NCI-H2081 treated with DMSO at 0.1 percent for 48 hours (cell line): ENCODE measurements at places on chromosomes 4 and X.

- DNase-seq, result no peak
Observed at GRCh38 chrX:43373032-43373431, 283.1 kb upstream of the MAOA start.

DNA sequence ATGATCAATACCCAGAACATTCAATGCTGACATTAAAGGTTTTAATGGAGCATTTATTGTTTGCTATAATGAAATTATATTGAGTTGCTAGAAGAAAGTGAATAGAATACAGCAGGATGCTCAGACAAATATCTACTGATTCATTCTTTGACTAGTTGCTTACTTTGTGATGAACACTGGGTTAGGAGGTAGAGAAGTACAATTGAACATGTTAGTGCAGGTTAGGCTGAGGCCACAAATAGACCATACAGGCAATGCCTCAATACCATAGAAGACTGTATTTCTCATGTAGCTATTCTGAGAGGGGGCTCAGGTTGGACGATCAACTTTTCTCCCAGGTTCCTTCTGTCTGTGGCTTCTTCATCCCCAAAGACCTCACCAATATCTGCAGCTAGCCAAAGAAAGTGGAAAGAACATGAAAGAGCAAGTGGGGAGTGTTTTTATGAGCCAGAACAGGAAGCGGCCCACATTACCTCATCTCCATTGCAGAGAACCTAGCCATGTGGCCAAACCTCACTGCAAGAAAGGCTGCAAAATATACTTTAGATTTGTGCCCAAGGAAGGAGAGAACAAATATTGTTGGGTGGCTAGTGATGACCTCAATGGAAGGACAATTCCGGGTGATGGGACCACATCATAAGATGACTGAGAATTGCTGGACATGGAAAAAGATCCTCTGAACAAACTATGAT lies 180.3 kb upstream of the GATB start:
- no peak for DNase-seq

DNA sequence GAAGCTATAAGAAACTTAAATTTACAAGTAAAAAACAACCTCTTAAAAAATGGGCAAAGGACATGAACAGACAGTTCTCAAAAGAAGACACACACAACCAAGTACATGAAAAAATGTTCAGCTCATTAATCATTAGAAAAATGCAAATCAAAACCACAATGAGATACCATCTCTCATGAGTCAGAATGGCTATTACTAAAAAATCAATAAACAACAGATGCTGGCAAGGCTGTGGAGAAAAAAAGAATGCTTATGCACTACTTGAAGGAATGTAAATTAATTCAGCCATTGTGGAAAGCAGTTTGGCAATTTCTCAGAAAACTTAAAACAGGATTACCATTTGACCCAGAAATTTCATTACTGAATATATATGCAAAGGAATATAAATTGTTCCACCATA lies 666.3 kb upstream of the GRIA3 start:
- DNase-seq, result no peak

DNA sequence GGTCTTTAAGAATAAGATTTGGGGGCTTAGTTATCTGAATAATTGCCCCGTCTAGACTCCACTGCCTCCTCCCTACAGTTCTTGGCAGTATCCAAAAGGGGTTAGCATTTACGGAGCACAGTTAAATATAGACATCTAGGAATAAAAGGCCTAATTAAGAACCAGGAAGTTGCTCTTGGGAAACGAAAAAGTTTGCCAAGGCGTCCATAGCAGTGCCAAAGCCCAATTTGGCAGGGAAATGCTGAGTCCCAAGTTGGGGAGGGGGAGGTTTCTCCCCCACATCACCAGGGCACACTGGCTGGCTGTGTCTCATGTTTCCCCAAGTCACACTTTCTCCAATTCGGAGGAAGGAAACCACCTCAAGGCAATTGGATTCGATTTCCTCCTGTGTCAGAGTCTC lies 338.7 kb downstream of the FBXW7 start:
- DNase-seq, result no peak

- DNase-seq, result no peak
Observed at GRCh38 chr4:183059797-183060196, 39.3 kb upstream of the WWC2 start.

DNA sequence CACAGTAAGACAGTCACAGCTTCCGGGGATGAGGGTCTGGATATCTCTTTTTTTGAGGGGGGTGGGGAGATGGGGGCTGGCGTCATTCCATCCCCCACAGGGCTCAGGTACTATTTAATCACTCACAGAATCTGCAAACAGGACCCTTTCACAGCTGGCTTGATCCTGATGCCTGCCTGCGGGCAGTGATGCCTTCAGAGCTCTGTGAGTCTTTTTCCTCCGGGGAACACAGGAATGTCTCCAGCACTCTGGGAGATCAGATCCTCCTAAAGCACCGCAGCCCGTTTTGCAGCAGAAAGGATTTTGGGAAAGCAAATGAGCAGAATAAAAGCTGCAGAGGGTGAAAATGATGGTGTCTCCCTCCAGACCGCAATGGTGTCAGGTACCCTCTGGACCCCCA lies 13.2 kb upstream of the SHOX start:
- DNase-seq, result no peak

DNA sequence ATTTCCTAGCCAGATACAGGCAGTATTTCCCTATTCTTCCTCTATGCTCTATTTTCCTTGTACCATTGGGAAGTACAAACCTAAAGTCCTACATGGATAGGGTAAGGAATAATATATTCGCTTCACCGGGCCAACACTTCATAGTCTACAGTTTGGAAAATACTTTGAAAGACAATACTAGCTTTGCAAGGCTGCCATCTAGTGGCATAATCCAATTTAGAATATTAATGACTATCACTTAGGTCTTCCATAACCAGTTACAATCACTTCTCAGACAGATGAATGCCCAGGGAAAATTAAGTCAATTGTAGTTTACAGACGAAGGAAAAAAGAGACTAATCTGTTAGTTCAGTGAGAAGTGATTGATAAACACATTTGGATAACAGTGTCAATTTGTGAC lies 141.0 kb upstream of the FAM47C start:
- peak; percentile 15 for DNase-seq

- no peak for DNase-seq
Observed at GRCh38 chr4:180350901-180351300, 1892.3 kb upstream of the TENM3 start.

DNA sequence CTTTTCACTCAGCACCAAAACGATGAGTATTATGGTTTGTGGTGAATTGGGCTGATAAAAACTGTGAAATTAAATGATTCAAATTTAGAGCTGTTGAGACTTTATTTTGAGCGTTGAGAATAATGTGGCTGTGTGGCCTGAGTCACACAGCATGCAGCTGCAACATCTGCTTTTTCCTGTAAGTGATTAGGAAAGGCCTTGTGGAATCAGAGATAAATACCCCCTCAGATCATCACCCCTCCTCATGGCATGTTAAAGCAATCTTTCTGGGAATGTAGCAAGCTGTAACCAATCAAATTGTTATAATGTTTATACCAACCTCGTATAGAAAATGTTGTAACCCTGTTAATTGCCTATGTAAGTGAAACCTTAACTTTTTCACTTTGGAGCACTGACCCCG lies 90.0 kb upstream of the GRPR start:
- no peak for DNase-seq

- DNase-seq, result no peak
Observed at GRCh38 chr4:147461161-147461560, 19.7 kb upstream of the EDNRA start.

- DNase-seq, result no peak
Observed at GRCh38 chrX:150421816-150422215, 58.7 kb downstream of the MAMLD1 start.

DNA sequence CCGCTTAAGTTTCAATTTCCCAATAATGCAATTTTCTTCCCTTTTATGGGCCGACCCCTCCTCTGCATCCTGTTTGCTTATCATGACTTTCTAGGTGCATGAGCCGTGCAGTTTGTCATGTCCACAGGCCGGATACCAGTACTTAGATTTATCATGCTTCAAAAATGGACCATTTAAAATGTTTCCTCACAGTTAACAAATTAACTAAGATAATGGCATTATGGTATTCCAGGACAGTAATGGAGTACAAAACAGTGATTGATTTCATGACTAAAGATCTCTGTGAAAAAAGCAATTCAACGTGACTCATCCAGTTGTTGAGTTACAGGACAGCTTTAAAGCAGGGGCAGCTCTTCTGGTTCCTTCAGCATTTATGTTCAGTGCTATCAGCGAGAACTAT lies 23.0 kb downstream of the SNX25 start:
- no peak for DNase-seq

- DNase-seq, result no peak
Observed at GRCh38 chr4:41678951-41679350, 69.6 kb downstream of the PHOX2B start.

DNA sequence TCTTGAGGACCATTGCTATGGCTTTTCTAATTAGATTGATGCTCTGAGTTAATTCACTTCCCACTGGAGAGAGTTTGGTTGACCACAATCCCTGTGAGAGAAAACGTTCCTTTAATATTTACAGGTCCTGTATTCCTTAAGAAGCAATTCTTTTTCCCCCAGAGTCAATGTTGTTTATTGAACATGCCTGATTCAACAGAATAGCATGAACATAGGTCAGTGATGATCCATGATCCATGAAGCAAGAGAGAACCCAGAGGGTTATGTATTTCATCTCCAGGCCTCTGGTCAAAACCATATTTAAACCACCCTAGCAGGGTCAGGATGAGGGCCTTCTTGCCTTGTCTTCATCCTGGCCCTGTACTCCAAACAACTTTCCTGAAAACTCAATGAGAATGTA lies 39.4 kb upstream of the EFHC2 start:
- DNase-seq, result no peak

DNA sequence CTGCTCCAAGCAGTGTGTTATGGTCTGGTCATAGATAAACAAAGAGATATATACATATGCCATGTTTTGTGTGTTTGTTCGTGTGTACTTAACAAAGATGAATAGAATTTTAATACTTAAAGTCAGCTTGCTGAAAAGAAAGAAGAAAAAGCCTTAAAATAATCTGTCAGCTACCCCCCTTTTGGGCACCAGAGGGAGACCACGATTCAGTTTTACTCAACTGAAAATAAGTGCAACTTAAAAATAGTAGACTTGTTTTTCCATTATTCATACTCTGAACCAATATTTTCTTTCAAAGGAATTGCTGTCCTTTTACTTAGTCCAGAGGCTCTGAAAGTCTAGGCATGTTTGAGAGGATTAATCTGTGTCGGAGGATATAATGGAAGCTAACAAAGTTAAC lies 181.7 kb upstream of the AGTR2 start:
- no peak for DNase-seq

DNA sequence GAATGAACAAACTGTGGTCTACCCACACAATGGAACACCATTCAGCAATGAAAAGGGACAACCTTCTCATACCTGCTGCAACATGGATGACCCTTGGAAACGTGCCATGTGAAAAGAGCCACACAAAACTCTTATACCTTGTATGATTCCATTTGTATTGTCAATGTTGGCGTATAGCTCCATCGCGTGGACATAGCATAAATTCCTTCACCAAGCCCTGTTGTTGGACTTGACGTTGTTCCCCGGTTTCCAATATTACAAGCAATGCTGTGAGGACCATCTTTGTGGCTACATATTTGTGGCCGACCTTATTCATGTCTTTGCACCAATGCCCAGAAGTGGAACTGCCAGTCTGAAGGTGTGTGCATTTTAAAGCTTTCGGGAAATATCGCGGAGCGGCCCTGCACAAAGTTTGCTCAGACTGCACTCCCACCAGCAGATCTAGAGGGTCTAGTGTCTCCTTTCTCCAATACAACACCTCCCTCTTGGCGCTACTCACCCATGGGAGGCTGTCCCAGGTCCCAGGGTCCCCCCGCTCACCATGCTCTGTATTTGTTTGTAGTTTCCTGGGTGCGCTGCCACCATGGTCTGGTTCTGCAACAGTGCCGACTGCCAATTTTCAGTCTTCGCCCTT lies at the start of gene CLDN34:
Gene CLDN34 (plus strand): TSS at position 584 of the 634 bp plus-strand sequence. CDS start 0 bp downstream, at position 584.
- no peak for DNase-seq

DNA sequence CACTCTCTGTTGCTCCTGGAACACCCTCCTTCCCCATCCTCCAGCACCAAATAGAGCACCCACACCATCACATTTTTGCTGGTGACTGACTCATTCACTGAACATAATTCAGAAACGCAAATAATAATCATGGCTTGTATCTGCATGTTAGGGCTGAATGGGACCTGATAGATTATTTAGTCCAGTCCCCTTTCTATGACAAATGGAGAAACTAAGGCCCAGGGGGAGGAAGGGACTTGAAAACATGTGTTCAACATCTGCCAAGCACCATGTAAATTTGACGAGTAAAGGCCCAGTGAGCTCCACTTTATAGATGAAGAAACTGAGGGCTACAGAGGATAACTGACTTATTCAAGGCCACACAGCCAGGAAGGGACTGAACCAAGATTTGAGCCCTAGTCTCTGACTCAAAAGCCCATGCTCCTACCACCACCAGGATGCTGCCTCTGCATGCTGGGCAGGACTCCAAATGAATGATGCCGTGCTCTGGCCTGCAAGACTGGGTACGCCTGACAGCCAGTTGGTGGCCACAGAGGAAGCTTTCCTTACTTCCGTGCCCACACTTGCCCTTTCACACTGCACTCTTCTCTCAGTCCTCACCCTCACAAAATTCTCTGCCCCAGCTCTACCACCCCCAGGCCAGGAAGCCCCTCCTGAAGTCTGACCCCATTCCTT lies 133.3 kb upstream of the PJA1 start:
- no peak for DNase-seq

DNA sequence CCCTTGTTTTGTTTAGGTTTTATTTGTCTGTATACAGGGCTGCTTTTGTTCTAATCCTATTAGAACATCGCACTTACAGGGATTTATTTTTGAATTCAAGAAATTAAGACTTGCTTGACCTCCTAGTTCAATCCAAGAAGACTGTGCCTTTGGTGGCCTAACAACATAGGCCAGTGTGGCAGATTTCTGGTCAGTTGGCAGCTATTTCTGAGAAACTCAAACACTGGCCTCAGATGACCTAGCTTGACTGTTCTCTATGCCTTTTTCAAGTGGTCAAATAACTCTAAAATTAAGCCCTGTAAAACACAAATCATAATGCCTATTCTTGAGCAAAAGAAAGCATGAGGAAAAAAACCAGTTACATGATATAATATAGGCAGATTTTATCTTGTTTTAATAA lies 89.3 kb upstream of the GPR34 start:
- DNase-seq, result no peak
